ENCODE measurements at places on chromosomes 3 and 15.

DNA sequence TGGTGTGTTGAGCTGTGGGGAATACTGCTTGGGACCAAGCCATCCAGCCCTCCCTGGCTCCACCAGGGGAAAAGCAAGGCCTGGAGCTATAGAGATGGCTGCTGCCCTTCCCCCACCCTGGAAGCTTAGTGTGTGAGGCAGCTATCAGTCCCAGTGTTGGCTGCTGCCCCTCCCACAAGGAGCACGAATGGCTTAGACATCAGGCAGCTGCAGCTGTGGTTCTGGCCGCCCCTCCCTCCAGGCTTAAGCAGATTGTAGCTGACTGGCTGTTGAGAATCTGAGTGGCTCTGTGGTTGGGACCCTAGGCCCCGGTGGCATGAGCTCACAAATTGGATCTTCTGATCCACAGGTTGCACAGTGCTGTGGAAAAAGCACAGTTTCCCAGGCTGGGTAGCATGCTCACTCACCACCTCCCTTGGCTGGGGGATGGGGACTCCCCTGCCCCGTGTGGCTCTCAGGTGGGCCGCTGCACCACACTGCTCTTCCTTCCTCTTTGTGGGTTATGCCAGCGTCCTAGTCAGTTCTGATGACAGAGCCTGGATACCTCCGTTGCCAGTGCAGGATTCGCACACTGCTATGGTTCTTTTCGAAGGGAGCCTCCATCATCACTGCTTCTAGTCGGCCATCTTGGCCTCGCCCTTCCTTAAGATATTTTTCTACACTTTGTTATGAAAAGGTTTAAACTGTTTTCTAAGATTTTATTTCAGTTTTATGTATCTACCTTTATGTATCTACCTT is 21.2 kb upstream of the SUCNR1 start:
- no peak for DNase-seq

DNA sequence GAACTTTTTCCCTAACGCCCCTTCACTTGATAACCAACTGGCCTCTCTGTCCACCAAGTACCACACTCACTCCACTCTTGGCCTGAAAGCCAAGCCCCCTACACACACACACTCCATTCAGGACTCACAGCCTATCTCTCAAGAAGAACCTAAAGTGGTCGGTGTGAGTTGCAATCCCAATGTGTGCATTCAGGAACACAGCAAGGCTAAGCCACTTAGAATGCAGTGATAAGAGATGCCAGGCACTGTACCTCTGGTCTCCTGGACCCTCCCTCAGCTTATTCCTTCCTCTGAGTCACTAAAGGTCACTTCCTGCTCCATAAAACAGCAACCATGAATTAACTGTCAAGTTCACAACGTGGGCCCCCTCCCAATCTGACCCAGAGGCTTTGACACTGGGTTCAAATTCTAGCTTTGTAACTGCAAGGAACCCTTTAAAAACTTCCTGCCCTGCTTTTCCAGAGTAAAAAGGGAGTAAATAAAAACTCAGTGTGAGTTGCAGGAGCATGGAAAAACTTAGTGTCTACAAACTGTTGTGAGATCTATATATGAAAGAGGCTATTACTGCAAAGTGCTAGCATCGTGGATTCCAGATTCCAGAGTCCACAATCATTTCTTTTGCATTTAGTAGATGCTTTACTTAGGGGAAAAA is 17.6 kb upstream of the KCNMB3 start:
- DNase-seq: no peak

- no peak for DNase-seq
Measured at GRCh38 chr3:150556792-150557191, 10.2 kb downstream of the EIF2A start.

- no peak for DNase-seq
Measured at GRCh38 chr15:90036806-90037510, 35.8 kb downstream of the ZNF710 start.

DNA sequence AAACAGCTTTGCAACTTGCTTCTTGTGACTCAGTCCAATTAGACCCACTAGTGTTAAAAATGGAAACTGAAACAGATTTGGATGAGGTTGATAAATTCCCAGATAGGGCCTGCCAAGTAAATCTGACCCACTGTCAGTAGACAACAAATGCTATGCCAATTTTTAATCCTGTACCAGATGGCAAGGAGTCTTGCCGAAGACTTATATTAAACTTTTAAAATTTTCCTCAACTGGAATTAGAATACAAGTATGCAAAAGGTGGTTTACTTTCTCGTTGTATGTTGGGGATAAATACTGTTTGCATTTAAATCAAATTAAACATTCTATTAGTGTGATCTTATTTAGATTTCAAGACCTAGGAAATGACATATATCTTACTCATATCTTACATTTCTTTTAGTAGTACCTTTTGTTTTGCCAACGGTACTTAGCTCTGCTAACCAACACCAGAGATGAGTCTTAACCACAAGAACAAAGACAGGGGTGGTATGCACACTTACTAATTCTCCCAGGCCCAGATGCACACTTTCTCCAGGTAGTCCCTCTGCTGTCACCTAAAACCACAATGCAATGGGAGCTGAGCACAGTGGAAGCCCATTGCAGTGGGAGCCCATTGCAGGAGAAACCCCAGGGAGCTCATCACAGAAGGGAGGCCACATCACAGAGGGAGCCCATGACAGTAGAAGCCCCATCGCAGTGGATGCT is 77.8 kb downstream of the WWTR1 start:
- no peak for DNase-seq

GRCh38 chr3:48856469-48856868 is 8.8 kb upstream of the PRKAR2A start:
- DNase-seq: no peak

DNA sequence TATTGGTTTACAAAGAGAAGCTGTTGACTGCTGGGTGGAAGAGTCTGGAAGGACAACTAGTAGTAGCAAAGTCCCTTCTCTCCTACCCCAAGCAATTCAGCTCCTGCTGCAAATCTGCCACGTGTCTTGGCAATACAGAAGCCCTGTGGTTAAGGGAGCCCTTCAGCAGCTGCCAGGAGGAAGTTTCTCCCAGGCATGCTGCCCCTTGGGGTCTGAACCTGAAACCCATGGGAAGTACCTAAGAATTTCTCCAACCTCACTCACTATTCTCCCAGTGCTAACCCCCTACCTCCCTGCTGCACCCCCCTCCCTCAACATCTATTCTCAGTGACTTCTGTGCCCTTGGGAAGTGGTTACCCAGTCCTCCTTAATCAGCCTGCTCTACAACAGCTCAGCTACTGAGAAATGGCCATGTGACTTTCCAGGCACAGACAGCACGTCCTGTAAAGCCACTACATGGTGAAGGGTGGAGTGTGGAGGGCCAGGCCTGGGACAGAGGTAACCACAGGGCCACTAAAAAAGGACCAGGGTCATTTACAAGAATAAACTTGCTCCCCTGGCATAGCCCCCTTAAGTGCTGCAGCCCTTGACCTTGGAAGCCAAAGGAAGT is 316.6 kb downstream of the NTRK3 start:
- DNase-seq: no peak

DNA sequence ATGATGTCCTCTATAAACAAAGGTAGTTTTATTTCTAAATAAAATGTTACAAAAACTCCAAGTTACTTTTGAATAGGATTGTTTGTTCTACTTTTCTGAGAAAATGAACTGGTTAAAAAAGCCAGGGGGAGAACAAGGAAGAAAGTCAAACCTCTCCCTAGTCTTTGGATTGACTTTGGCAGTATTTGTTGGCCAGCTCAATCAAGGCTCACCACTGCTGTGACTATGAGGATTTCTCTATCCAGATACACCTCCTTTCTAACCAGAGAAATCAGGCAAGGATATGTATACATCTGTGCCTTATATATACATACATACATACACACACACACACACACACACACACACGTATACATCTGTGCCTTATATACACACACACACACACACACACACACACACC is 107.8 kb downstream of the FEZF2 start:
- DNase-seq: no peak

DNA sequence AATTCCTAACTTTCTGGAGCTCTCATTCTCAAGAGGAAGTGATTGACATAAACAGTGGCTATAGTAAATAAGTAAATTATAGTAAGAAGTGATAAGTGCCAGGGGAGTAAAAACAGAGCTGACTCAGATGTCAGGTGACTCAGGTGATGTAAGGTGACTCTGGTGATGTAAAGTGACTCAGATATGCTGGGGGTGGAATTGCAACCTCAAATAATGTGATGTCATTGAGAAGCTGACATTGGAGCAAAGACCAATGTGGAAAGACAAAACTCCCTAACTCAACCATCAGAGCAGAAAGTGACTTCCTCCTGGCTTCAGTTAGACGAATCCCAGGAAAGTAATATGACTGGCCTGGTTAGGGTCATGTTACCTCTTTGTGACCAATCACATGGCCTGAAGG is 144.2 kb upstream of the SNTN start:
- no peak for DNase-seq

DNA sequence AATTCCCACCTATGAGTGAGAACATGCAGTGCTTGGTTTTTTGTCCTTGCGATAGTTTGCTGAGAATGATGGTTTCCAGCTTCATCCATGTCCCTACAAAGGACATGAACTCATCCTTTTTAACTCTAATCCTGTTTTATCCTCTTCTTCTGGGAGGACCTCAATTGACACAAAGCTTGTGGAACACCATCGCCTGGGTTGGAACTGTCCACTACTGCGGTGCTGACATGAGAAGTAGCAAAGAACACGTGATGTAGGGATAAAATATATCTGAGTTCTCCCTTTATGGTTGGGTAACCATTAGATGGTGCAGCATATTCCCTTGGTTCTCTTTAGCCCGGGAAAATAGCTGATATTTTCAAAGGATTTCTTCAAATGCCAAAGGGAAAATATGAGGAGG is 105.3 kb upstream of the TOPAZ1 start:
- DNase-seq: no peak

DNA sequence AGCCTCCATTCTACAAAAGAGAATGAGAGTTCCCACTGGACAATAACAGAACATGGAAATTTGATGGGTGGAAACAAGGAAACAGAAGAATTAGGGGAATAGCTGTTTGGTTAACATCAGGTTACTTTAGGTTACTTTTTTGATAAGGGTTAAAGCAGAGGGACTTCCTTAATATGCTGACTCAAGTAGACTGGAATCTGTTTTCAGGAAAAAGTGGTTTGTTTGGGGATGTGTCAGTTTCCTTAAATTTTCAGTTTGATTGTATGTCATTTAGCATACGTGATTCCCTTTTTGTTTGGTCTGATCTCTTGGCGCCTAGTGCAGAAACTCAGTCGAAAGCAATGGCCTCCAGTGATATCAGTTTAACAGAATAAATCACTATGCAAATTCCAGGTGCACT is 411.8 kb upstream of the GRM7 start:
- no peak for DNase-seq

GRCh38 chr15:92413510-92413909 is 19.8 kb downstream of the ST8SIA2 start:
- DNase-seq: no peak

DNA sequence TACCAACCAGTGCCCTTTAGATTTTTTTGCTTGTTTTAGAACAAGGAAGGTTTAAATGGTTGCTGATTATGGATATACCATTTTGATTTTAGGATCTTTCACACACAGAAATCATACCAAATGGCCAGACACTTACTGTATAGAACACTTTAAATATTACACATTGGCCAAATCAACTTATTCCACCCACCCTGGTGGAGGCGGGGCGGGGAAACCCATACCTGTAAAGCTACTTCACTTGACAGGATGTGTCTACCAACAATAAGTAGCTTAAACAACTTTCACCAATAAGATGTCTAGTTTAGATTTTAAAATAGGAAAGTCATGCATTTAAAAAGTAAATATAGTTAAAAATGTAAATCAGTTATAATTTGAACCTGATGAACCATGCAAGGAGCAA is 17.0 kb upstream of the SFMBT1 start:
- DNase-seq: no peak

DNA sequence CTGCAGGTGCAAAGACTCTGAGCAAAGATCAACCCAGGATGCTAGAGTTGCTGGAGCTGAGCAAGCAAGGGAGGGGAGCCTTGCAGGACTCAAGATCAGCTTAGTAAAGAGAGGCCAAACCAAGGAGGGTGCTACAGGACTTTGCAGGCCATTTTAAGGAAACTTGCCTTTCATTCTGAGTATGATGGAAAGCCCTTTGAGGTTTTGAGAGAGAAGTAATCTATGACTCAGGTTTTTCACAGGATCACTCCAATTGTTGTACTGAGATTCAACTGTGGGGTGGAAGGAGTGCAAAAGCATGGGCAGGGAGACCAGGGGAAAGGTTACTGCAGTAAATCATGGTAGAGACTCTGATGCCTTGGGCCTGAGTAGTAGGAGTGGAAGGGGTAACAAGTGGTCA is 260.4 kb upstream of the GPR149 start:
- no peak for DNase-seq

DNA sequence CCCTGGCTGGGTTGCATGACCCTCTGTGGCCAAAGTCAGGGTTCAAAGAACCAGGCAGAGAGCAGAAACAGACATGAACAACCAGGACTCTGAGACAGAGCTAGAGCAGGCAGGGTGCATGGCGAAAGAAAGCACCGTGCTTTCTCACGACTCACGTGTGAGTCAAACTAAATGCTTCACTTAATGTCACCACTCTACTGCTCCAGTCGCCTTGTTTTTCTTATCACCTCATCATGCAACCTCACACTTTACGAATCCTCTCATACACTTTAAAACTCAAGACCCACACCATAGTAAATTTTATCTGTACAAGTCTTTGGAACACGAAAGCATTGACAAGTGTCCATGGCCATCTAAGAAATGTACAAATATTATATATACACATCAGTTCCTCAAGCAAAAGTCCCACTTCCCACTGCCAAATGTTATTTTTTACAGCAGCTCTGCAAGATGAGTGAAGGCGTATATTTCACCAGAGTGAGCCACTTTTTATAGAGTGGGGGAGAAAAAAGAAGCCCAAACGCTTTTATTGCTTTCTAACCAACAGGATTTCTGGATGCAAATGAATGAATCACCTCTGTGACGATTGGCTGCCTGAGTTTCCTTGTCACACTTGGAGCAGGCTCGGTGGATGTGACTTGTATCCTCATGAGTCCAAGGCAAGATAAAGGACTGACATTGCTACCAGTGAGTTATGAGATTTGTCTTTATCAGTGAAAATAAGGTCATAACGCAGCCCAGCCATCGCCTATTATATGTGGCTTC is 16.0 kb upstream of the MEGF11 start:
- DNase-seq: no peak
